LHCN-M2 (cell line): ENCODE measurements at places on chromosomes 1 and 21.

GRCh38 chr1:161848676-161849075 lies 82.6 kb downstream of the ATF6 start:
- no peak for DNase-seq

DNA sequence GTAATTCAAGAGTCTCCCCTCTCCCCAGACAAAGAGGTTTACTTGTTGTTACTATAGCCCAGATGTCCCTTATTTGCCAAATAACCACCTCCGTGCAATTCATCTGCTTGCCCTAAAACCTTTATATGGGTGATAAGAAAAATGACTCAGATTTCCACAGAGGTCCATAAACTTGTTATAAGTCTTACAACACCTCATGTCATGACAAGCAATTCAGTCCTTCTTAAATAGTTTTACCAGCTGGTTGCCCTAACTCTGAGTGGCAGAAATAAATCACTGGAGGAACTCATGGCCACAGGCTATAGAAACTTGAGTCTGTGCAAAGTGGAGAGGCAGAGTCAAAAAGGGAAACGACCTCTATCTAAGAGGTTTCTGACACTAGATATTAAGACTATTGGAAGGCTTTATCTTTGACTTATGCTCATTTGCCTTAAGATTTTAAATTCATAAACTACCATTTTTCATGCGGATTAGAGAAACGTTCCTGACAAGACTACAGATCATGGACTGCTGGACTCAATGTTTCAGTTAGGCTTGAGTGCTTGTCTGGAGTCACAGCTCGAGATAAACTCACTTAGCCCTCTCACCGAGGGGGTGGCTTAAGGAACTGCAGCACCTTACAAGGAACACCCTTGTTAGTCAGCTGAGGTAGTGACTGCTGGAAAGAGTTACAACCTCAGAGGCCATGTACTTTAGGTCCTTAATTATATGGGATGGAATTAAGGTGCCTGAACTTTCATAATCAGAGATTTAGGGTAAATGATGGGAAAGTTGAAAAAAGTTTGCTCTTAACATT lies 662.5 kb upstream of the USP24 start:
- no peak for DNase-seq

- DNase-seq = no peak
Observed at GRCh38 chr1:44682883-44683265, 8.4 kb downstream of the ARMH1 start.

- peak; percentile 94 for DNase-seq
Observed at GRCh38 chr21:16419188-16419921, 689.6 kb downstream of the USP25 start.

GRCh38 chr1:178743801-178744200 lies 18.8 kb downstream of the RALGPS2 start:
- no peak for DNase-seq

DNA sequence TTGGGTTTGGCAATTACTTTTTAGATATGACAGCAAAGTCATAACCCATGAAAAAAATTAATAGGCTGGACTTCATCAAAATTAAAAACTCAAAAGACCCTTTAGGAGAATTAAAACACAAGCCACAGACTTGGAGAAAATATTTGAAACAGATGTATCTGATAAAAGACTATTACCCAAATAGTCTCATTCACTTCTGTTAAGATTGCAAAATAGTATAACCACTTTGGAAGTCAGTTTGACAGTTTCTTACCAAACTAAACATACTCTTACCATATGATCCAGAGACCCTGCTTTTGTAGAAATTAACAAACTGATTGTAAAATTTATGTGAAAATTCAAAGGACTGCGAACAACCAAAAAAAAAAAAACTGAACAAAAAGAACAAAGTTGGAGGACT lies 32.5 kb upstream of the SLC44A3 start:
- DNase-seq = no peak

- no peak for DNase-seq
Observed at GRCh38 chr1:184840596-184840995, 85.9 kb upstream of the EDEM3 start.

DNA sequence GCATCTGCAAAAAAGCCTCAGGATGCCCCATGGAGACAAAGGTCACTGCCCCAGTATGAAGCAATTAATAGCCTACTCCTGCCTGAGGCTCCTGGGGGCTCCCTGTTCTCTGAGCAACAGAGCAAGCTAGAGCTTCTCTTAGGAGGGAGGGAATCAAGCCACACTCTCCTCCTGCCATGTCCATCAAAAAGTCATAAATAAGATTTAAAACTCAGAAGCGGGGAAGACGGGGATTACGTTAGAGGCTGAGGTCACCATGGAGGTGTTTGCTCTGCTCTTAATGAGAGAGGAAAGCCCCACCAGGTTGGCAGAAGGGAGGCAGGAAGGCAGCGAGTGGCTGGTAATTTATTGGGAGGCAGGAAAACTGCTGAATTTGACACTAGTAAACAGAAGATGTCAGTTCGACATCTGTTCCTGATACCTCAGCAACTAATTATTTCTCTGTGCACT lies 98.4 kb upstream of the TNR start:
- DNase-seq = no peak
